Right atrium auricular region (tissue), 2 donors: ENCODE measurements at places on chromosomes 12 and 14. TPM values are rescaled to one million over a fixed set of nuclear protein-coding genes. Genes with fewer than 3 reads are reported as not detected.

The ZFC3H1 gene
- total RNA-seq: 22.8 TPM

The MGP gene
- total RNA-seq: 454 TPM

The CARMIL3 gene
- total RNA-seq: not detected

The LMO3 gene
- 8.2 TPM for total RNA-seq

The MTA1 gene
- 51.9 TPM for total RNA-seq

The KRT71 gene
- total RNA-seq: not detected

The RERGL gene
- 1.4 TPM for total RNA-seq

The GNS gene
- 106 TPM for total RNA-seq
